ENCODE measurements at places on chromosomes 1 and 21. TPM values are rescaled to one million over a fixed set of nuclear protein-coding genes. Genes with fewer than 3 reads are reported as not detected.

DNA sequence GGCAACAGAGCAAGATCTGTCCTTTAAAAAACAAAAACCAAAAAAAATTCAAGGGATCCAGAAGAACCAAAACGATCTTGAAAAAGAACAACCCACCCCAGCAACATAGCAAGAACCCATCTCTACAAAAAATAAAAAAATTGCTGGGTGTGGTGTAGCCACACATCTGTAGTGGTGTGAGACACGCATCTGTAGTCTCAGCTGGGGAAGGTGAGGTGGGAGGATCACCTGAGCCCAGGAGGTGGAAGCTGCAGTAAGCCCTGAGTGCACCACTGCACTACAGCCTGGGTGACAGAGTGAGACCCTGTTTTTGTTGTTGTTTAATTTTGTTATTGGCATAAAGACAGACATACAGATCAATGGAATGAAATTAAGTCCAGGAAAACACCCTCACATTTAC is 22.3 kb downstream of the TRIM33 start:
- no peak overlapping the region for H3K4me3 ChIP-seq
- no peaks in the 10 kb centered on the region for H3K27me3 ChIP-seq
- no peak overlapping the region for H3K27ac ChIP-seq
- 0 out of 2 replicates have a peak, but pooled peaks cover 6% of the 10 kb centered on the region for H3K4me1 ChIP-seq
- no peak for DNase-seq

LCE6A gene
- total RNA-seq, result not detected

DNA sequence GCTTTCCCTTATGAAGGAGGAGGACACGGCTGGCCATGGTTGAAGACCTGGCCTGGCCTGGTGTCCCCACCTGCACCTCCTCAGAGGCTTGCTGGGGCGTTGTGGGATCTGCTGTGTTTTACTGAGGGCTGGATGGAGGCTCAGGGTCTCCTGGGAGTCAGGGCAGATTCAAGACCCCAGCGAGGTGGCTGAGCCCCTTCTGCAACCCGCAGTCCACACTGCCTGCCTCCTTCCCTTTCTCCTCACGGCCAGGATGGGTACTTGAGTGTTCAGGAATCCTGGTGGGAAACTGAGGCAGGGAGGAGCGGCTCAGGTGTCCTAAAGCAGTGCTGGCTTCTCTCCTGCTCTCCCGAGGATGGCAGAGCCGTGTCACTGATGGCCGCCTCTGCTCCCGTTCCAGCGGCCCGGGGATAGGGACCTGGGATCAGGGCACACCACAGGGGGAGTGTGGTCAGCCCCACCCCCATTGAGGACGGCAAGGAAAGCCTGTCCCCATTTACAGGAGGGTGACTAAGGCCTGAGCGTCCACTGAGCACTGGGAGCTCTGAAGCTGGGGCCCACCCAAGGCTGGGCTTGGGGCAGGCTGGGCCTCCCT is 47.5 kb downstream of the TRPM2 start:
- no peak overlapping the region for H3K4me3 ChIP-seq
- H3K4me1 ChIP-seq, result no peaks in the 10 kb centered on the region
- no peaks in the 10 kb centered on the region for H3K36me3 ChIP-seq
- no peaks in the 10 kb centered on the region for H3K27me3 ChIP-seq
- H3K27ac ChIP-seq, result no peak overlapping the region

- no peak overlapping the region for H3K27ac ChIP-seq
- no peak overlapping the region for H3K4me3 ChIP-seq
- H3K27me3 ChIP-seq, result no peaks in the 10 kb centered on the region
- H3K36me3 ChIP-seq, result no peaks in the 10 kb centered on the region
- no peaks in the 10 kb centered on the region for H3K4me1 ChIP-seq
These were observed 12.2 kb downstream of the FGR start for GRCh38 chr1:27622828-27623227.
